ENCODE measurements at places on chromosomes 13 and 19. TPM values are rescaled to one million over a fixed set of nuclear protein-coding genes. Genes with fewer than 3 reads are reported as not detected.

DNA sequence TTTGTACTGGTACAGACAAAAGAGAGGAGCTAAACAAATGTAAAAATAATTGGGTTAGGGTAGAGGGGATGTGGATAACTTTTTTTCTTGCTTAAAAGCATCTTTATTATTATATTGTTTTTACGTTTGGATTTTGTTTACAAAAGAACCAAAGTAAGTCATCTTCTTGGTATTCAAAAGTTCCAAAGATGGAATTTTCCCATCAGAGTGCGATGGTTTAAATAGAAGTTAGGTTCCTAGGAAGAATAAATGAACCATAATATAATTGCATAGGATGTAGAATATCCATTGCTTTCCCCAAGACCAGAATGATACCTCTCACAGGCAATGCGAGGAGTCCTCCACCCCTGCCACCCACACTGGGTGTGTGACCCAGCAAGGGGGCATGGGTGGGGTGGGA lies 99.4 kb upstream of the RNF113B start:
- no peak overlapping the region for H3K27ac ChIP-seq
- no peaks in the 10 kb centered on the region for H3K36me3 ChIP-seq
- no peaks in the 10 kb centered on the region for H3K27me3 ChIP-seq
- no peak overlapping the region for H3K4me3 ChIP-seq
- H3K4me1 ChIP-seq = peaks cover 15% of the 10 kb centered on the region

MATK gene
- not detected for total RNA-seq

A1BG gene
- total RNA-seq = 35.9 TPM

DNA sequence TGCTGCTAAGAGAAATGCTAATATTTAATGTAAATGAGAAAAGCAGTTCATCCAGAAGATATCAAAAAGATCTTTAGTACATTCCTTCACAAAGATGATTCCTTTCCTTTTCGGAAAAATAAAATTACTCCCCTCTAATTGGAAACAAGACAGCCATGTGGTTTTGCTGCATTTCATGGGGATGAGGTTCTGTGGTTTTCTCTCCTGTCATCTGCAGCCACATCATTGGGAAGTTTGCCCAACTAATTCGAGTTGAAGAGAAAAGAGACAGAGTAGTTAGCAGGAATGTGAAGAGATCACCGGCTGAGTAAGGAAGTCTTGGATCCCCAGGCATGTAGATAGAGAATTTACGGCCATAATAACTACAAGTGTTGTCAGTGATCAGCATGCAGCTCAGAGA lies 122.1 kb downstream of the CYSLTR2 start:
- no peak overlapping the region for H3K4me3 ChIP-seq
- H3K27me3 ChIP-seq = no peaks in the 10 kb centered on the region
- H3K27ac ChIP-seq = peak overlapping the region; percentile 62
- peak; percentile 97 for DNase-seq
- no peaks in the 10 kb centered on the region for H3K36me3 ChIP-seq
- H3K4me1 ChIP-seq = peaks cover 16% of the 10 kb centered on the region

UBE2M gene
- 106 TPM for total RNA-seq

CNFN gene
- 0.61 TPM for total RNA-seq

DNA sequence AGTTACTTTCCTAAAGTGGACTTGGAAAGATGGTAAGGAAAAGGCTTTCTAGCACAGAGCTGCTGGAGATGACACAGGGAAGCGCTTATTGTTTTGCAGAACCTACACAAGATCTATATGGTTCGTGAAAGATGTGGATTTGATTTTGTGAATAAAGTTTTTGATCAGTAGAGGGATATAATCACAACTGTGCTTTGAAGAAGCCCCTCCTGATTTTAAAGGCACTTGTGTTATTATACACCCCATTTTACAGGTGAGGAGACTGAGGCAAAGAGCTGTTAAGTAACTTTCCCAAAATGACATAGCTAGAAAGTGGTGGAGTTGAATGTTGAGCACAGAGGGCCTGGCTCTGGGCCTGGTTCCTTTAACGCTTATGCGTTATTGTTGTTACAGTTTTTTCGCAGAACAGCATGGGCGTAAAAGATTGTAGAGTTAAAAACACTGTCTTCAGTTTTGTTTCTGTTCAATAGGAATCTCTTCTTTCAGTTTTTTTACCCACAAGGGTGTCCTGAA lies 1.4 kb downstream of the TDRD3 start:
- peak overlapping the region; percentile 86 for H3K4me3 ChIP-seq
- DNase-seq = peak; percentile 15
- no peaks in the 10 kb centered on the region for H3K27me3 ChIP-seq
- H3K27ac ChIP-seq = peak overlapping the region; percentile 79

DNA sequence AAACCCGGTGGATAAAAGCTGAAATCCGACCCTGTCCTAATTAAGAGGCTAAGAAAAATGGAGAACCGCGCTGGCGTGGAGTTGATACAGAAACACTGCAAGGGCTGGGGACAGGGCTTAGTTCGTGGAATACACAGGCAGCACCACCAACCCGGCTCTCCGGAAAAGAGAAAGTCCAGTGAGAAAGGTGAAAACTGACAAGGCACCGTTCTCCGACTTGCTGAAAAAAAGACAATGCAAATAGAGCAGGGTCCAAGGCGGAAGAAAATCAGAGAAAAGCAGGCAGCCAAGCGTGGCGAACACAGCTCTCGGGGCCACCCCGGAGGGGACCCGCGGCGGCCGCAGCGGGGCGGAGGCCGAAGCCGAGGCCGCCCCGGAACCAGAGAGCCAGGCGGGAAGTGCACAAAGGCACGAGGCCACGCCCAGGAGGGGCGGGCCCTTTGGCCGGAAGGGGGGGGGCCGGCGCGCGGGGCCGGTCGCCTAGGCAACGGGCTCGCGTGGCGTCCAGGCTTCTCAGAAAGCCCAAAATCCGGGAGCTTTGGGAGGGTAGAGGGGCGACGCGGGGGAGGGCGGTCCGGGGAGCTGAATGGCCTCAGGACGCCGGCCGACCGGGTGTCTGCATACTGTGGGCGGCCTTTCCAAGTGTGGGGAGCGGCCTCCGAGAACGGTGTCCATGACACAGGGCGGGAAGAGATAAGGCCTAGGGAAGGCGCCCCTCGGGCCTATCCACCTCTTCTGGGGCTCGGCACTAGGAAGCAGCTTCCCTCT lies 1.2 kb upstream of the ING1 start:
- no peaks in the 10 kb centered on the region for H3K27me3 ChIP-seq
- peak; percentile 51 for DNase-seq
- peak overlapping the region; percentile 76 for H3K4me3 ChIP-seq
- H3K4me1 ChIP-seq = peaks cover 17% of the 10 kb centered on the region
- H3K36me3 ChIP-seq = no peaks in the 10 kb centered on the region

TUBGCP3 gene
- 14.0 TPM for total RNA-seq

MUC16 gene
- total RNA-seq = not detected

- no peak overlapping the region for H3K27ac ChIP-seq
- no peaks in the 10 kb centered on the region for H3K27me3 ChIP-seq
- H3K4me3 ChIP-seq = no peak overlapping the region
- H3K36me3 ChIP-seq = peaks cover 9% of the 10 kb centered on the region
Observed at GRCh38 chr19:38142176-38143035, 81.6 kb downstream of the DPF1 start.

SLC8A2 gene
- 3.3 TPM for total RNA-seq

Measured in astrocyte (in vitro differentiated cells and primary cell).